ENCODE measurements at places on chromosomes 1 and 21. TPM values are rescaled to one million over a fixed set of nuclear protein-coding genes. Genes with fewer than 3 reads are reported as not detected.
A peak's percentile ranks its signal among the peaks of the same experiment; 100 is the strongest.

The FAM78B gene
- not detected for total RNA-seq

The TRIM63 gene
- total RNA-seq, result not detected

The NES gene
- total RNA-seq, result 170 TPM

DNA sequence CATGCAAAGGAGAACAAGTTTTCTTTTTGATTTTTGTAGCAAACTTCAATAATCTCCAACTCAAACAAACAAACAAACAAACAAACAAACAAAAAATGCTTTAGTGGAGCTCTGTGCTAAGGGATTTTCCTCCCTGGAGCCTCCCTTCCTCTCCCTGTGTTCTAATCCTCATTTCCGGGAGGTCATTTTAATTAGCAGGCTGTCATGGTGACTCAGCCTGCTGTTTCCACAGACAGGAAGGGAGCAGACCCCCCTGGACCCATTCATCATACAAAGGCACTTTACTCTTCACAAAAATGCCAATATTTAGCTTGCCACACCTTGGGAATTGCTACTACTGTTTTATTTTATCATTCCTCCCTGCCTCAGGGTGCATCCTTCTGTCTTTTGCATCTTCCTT, 61.0 kb upstream of the SPATA6 start:
- DNase-seq, result no peak

DNA sequence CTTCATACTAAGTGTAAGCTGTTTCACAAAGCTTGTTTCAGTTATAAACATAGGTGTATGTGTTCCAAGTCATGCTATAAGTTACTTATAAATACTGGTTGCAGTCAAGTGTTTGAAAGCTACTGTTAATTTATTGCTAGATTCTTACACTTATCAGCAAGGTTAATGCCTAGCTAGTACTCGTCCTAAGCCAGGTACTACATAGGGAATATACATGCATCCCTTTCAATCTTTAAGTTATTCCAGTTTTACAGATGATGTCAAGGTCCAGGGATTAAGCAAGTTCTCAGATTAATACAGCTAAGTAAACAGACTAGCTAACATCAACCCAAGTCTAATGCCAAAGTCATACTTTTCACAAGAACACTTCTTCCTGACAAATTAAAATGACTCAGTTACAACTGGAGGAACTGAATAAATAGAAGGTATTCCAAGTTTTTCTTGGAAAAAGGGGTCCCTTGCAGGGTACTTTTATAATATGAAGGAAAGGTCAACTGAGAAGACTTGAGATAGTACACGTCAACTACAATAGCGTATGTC, 652.2 kb upstream of the USP24 start:
- DNase-seq, result no peak

- no peak for DNase-seq
Measured at GRCh38 chr1:5343256-5344020, 648.8 kb downstream of the NPHP4 start.

DNA sequence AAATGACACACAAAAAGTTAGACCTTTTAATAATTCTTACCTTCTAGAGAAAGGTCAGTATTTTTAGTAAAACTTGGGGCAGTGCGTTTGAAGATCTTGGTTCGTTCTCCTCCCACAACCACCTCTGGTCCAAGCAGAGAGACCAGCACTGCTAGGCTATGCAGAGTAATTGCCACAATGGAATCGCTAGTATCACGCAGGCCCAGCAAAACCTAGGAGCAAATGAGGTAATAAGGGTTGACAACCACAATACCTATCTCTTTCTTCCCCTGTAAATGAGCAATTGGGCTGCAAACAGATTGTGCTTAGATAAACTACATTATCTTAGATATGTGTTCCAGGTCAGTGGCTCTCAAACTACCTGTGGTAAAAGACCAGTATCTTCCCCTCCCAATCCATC, 34.7 kb downstream of the SCYL3 start:
- DNase-seq, result no peak

GRCh38 chr1:26733982-26734381, 38.2 kb downstream of the ARID1A start:
- DNase-seq, result no peak

DNA sequence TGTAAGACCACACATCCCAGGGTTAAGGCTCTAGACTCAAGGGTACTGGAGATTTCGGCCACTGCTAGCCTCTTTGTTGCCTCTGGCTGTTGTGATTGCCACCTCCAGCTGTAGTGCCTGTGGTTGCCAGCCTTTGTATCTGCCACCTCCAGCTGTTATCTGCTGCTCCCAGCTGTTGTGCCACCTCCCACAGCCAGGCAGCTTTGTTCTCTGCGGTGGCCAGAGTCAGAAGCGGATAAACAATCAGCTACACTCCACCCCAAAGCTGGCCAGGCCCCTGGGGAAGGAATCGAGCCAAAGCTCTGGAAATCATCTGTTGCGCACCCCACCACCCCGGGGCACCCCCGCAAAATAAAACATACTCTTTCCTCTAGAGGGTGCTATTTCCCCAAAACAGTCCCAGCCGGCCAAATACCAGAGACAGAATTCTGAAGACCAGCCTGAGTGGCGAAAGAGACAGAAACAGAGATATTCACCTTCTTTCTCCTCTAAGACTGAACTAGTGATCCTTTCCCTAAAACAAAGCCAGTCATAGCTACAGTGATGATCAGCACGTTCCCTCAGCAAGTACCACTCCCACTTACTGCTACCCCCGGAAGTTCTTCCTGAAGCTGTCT, 14.8 kb upstream of the PIGM start:
- peak; percentile 68 for DNase-seq

GRCh38 chr1:246923482-246923881, 8.3 kb downstream of the AHCTF1 start:
- DNase-seq, result no peak
